ENCODE measurements at places on chromosomes 11 and 22.

- DNase-seq, result no peak
Observed at GRCh38 chr11:75077316-75077715, 19.4 kb downstream of the OR2AT4 start.

DNA sequence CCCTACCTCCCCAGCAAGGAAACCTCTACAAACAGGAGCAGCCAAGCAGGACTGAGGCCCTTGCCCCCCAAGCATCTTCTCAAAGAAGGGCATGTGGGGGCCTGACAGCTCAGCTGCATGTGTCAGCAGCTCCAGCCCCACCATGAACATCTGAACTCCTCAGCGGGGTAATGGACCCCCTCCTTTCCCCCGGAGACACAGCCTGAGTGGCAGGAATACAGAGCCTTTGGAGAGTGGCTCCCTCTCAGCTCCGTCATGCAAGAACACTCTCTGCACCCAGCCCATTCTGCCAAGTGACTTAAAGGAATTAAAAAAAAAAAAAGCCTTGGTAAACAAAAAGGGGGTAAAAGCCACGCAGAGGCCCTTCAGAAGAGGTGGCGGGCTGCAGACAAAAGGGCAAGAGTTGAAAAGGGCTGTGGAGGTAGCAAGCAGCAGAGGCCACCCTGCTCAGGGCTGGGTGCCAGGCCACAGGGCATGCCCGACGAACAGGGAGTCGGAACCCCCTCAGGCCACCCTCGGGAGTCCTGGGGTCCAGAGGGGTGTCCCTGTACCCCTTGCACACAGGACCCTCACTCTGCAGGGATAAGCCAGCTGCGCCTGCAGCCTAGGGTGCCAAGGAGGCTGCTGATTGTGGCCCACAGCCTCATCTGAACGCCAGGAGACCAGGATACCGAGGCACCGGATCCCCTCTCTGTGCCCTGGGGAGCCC lies 62.5 kb downstream of the MACROD1 start:
- DNase-seq, result no peak

GRCh38 chr11:94457118-94458029 lies 36.3 kb downstream of the MRE11 start:
- no peak for DNase-seq

DNA sequence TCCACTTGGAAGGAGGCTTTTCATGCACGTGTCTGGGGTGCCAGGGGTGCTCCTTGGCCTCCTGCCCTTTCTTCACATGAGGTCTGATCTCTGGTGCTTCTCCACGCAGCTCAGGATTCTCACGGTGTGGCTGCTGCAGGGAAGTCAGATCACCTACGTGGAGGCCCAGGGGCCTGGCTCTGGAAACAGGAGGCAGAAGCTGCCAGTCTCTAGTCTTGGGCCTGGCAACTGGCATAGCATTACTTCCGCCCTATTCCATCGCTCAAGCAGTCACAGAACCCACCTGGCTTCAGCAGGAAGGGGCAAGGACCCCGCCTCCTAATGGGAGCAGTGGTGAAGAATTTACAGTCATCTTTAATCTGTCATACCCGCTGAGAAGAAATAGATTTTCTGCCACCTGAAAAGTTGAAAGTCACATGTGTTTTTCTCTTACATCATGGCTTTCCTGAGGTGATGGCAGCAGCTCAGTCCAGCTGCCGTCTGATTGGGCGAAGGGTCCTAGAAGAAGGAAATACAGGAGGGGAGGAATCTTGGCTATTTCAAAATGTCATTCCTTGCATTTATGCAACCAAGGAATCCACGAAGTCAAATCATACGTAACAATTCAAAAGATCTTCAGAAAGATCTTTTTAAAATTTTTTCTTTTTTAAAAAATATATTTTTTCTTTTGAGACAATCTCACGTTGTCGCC lies 50.1 kb upstream of the DKK3 start:
- no peak for DNase-seq

DNA sequence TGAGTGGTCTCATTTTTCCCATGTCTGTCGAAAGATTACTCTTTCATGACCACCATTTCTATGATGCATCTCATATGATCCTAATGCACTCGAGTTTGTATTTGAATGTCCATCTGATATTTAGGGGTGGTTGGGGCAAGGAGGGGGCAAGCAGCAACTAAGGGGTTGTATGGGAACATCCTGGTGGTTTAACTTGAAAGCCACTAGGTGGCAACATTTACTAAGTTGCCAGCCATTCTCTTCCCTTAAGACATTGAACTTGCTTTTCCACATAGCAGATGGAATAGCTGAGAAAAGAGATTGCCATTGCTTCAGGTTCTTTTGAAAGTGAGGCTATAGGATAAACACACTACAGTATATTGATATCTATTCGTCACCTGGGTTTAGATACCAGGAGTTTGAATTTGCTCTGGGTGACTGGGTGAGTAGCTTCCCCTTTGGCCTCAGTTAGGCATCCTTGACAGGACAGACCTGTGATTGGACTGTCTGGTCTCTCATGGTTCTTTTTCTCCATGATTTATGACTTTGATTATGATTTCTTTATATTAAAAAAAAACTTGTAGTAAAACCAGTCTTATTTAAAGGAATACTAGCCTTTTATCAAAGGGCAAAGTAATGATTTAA lies 32.4 kb downstream of the NF2 start:
- no peak for DNase-seq

GRCh38 chr11:110654456-110654855 lies 57.8 kb downstream of the ARHGAP20 start:
- no peak for DNase-seq

GRCh38 chr11:2671748-2672147 lies 28.0 kb downstream of the KCNQ1OT1 start:
- no peak for DNase-seq

DNA sequence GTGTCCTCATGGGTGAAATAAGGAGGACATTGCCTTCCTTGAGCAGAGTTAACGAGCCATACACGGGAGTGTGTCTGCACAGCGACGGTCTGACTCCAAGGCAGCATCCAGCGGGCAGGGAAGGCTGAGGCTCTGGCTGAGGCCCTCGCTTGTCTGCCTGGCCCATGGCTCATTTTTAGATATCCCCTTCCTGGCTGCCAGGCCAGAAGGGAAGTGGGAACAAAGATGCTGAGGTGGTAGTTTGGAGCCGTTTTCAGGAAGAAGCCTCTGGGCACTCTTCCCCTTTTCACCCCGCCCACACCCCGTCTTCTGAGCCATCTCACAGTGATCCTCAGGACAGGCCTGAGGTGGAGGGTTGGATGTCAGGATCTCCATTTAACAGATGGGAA lies 3.0 kb upstream of the SLCO2B1 start:
- DNase-seq, result no peak

DNA sequence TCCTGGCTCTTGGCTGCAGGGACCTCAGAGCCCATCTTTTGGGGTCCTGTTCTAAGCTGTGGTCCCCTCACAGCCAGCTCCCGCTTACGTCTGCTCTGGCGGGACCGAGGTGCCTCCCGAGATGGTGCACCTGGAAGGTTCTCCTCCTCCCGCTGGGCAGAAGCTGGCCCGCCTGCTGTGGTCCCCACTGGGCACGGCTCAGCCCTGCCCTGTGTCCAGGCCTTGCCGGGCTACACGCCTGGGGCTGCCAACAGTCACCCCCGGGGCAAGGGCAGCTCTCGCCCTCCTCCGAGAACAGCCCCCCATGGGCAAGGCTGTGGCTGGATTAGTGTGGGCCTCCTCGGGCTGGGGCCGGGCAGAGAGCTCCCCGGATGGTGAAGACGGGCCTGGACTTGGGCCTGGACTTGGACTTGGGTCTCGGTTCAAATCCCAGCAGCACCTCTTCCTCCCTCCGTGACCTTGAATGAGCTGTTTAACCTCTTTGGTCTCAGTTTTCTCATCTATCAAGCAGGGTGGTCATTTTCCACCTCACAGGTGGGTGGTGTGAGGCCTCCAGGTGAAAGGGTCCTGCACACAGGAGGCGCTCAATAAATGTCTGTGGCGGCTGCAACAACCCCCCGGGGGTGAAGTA lies 998 bp downstream of the BAIAP2L2 start:
- DNase-seq, result no peak

- DNase-seq, result no peak
Observed at GRCh38 chr22:19596680-19597398, 72.6 kb upstream of the CLDN5 start.

DNA sequence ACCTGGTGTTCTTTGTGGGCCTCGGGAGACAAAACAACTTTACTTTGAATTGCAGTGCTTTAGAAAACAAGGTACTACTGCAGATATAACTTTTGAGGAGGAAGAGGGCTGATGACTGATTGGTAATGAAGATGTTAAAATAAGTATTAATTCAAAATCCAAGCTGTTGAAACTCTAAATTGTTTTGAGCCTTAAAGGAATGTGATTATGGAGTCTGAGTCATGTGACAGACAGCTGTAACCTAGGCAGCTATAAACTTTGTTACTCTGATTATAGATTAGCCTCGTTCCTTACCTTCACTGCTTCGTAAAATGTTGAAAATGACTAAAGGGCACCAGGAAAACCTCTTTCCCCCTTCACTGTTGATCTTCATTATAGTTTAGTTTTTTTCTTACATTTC lies 43.4 kb downstream of the MS4A2 start:
- DNase-seq, result no peak

- DNase-seq, result no peak
Observed at GRCh38 chr22:27802346-27803073, 954 bp upstream of the MN1 start.

DNA sequence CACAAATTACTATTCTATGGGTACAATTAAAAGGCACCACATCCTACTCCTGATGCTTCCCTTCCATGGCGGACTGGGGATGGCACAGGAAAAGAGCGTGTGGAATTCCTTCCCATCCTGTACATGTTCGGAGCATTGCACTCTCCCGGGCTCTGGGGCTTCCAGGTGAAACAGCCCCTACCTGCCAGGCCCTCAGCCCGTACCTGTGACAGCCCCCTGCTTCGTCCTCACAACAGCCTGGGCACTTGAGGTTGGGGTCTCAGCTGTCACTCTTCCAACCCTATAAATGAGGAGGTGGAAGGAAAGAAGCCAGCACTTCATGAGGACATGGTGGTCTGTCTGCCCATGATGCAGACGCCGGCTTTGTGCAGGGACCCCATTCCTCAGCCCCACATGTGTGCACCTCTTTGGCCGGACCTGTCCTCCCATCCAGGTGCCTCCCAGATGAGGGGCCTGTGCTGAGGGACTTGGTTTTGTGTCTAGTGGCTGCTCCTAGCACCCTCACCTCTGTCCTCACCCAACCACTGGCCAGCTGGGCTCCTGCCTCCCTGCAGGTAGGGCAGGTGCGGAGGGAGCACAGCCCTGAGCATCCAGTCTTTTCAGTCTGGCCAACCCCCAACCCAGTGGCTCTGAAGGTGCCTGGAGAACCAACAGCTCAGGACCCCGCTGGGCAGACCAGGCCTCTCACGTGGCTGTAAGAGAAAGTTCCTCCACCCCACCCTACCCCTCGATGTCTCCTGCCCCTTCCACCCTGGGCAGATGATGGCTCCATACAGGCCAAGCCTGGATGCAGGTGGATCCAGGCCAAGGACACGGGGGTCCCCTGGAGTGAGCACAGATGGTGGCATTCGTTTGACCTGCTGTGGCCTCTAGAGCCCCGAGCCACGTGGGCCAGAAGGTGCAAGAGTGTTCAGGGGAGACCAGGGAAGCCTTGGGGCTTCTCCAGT lies 23.4 kb upstream of the WNT7B start:
- no peak for DNase-seq

GRCh38 chr11:121563900-121564822 lies 111.4 kb upstream of the SORL1-AS1 start:
- no peak for DNase-seq

- no peak for DNase-seq
Observed at GRCh38 chr11:76284161-76284560, 77.9 kb upstream of the WNT11 start.

- DNase-seq, result no peak
Observed at GRCh38 chr22:41302021-41302767, 869 bp downstream of the ZC3H7B start.

- no peak for DNase-seq
Observed at GRCh38 chr11:9941991-9942390, 278.1 kb downstream of the SWAP70 start.

GRCh38 chr22:32775957-32776356 lies 25.5 kb upstream of the TIMP3 start:
- no peak for DNase-seq

GRCh38 chr11:32555895-32556294 lies 27.7 kb upstream of the EIF3M start:
- DNase-seq, result no peak

- DNase-seq, result no peak
Observed at GRCh38 chr11:59865031-59865430, 1.3 kb downstream of the TCN1 start.

GRCh38 chr22:24683691-24684090 lies 80.7 kb downstream of the GGT1 start:
- DNase-seq, result no peak

DNA sequence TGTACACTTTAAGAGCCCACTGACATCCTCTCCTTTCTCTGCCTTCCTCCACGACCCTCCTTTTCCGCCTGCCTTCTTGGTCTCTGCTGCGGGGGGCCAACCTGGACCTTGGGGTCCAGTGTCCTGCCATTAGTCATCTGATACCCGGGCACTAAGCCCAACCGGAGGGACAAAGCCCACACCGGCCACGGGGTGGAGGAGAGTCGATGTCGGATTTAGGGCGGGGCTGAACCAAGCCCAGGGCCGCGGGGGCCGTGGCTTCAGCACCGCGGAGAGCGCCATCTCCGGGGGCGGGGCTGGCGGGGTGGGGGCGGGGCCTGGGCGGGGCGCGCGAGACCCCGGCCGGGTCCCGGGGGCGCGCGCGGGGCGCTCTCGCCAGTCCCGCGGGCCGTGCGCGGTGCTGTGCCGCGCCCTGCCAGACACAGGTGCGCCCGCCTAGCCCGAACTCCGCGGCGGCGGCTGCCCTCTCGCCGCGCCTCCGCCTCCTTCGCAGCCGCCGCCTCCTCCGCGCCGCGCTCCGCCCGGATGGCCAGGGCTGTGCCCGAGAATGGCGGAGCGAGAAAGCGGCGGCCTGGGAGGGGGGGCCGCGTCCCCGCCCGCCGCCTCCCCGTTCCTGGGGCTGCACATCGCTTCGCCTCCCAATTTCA lies at the start of gene MAPK8IP1:
MAPK8IP1 (plus strand) TSS at position 378 of the 647 bp plus-strand sequence; CDS start at position 548, 170 bp downstream.
- DNase-seq, result no peak

GRCh38 chr11:71336176-71336995 lies 84.0 kb upstream of the SHANK2 start:
- no peak for DNase-seq

DNA sequence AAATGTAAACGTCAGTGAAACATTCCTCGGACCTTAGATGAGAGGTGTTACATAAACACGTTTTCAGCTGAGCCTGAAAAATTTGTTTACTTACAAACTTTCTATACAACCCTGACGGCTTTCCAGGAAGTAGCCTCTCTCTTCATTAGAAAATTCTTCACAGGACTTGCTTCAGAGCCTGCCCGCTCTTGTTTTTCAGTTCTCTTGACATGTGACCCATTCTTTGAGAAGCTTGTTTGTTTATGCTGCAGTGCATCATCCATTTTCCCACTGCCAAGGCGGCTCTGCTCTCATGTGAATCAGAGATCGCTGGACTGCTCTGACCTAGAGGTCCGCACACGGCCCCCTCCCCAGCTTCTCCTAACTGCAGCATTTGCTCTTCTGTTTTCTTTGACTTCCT lies 47.9 kb upstream of the ARHGAP42 start:
- DNase-seq, result no peak

GRCh38 chr22:36339171-36340065 lies 48.3 kb downstream of the MYH9 start:
- no peak for DNase-seq
